ENCODE measurements at places on chromosomes 12 and 14.

GRCh38 chr12:118302053-118302452, 70.7 kb downstream of the TAOK3 start:
- DNase-seq, result no peak

- DNase-seq, result no peak
These were observed 49.2 kb upstream of the DICER1 start for GRCh38 chr14:95206534-95206933.

DNA sequence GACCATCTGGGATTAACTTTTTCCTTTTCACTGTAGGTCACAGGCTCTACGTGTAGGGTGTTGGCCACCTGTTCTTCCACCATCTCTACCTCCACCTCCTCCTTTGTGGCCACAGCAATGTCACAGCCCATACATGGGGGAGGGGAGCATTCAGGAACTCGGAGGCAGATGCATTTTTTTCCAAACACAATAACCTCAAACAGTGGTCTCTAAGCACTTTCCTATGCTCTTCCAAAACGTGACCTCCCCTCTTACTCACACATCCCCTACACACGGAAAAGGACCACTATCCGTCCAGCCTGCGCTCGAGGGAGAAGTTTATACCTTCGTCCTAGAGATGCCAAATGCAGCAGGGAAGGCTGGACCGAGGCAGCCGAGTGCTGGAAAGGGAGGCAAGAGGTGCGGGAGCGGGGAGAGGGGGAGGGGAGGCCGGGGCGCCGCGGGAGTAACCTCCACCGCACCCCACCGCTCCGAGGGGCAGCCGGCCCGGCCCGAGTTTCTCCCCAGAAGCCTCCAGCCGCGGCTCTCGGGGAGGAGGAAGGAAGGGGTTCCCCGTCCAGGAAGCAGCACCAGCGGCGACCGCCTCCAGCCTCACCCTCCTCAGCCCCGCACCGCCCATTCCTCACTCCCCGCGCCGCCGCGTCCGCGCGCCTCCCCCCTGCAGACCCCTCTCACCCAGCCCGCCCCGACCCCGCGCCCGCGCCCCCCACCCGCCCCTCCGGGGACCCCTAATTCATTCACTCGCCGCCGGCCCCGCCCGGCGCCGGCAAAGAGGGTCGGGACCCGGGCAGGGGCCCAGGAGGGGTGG, 594 bp downstream of the KRAS start:
- no peak for DNase-seq

DNA sequence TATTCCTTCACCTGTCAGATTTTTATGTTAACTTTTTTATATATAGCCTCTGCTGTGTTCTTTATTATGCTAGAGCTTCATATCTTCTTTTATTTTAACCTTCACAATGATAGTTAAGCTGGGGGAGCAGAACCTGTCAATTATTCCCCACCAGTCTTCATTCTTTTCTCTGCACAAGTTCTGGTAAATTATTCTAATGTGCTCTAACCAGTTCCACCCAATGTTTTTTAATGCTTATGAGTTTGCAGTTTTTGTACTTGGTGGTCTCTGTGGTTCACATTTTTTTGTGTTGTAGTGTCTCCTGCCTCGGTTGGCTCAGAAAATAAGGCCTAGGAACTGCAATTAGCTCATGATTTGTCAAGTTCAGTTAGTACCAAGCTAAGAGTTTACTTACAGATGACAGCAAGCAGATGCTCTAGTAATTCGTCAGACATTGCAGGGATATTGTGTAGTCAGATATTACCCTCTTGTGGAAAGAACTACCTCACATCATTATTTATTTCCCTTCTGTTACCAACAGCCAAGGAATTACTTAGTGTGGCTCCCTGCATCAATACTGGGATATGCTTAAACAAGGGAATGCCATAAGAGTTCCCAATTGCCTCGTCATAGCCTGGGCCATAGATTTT, 14.5 kb downstream of the DYRK2 start:
- no peak for DNase-seq

DNA sequence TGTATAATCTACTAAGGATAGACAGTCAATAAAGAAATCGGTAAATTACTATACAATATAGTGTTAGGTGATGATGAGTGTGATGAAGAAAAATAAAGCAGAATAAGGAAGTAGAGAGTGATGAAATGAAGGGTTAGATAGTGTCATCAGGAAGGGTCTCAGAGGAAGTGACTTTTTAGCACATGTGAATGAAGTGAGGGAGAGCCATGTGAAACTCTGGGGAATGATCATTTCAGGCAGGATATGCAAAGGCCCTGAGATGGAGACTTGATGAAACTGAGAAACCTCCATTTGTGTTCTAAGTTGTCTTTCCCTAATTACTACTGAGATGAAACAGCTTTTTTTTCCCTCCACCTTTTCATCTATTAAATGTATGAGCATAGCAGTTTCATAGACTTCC, 19.4 kb upstream of the GNPTAB start:
- DNase-seq, result no peak

DNA sequence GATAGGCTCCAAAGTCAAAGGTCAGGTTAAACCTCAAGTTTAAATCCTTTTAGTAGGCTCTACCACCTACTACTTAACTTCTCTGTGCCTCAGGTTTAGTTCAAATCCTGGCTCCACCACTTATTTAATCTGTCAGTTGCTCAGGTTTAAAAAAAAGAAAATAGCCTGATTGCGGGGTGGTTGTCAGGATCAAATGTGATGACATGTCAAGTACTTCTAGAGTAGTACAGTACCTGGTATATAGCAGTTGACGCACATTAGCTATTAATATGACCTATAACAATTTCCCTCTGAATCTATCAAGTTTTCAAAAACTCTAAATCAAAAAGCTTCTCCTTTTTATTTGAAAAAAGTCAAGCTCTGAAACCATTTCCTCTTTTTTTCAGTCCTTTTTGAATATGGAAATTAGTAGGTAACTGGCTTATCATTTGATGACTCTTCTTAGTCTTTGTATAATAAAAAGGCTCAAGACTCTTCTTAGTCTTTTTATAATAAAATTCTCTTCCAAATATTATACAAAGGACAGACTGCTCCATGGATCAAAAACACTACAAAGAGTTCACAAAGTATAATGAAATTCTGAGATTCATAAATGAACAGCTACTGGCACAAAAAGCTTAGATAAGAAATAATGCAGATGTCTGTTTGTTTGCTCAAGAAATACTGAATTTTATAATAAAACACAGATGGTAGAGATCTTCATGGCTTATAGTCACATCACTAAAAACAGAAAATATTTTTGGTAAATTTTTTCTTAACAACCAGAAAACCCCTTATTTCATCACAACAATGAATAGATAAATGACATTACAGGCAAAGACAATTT, 5.0 kb downstream of the OSBPL8 start:
- no peak for DNase-seq

DNA sequence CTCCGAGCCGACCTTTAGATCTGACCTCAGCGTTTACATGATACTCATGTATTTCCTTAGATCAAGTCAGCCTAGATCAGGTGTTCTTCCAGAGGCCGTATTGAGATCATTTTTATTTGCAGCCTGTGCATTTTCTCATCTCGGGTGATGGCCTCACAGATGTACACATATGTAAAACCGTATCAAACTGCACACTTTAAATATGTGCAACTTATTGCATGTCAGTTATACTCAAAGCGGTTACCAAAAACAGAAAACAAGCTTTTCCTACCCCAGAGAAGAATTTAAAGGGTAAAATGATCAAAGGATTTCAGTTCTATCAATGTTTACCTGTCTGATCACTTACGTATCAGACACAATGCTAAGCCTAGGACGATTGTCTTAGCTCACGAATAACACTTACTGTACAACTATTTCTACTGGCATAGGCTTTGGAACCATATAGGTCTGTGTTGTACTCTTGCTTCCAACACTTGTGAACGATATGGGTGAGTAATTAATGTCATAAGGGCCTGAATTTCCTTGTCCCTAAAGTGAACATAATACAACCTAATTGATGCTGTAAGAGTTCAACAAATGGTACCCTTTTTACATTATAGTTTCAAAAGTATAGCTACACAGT, 628 bp upstream of the LLPH start:
- no peak for DNase-seq

All from stimulated activated CD4-positive, alpha-beta T cell treated with anti-CD3 and anti-CD28 coated beads, Interleukin-15, amount 100 ng/mL, for 1 hour (primary cell).